ENCODE measurements at places on chromosomes 6 and 20.

DNA sequence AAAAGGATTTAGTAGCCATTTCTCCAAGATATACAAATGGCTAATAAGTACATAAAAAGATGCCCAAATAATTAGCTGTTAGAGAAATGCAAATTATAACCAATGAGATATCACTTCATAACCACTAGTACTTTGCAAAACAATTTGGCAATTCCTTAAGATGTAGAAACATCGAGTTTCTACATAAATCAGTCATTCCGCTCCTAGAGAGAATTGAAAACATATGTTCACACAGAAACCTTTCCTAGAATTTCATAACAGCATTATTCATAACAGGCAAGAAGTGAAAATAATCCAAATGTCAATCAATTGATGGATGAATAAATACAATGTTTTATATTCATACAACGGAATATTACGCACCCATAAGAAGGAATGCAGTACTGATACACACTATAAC is 20.5 kb upstream of the NT5E start:
- no peak for DNase-seq

GRCh38 chr20:51008718-51009117 is 14.2 kb downstream of the KCNG1 start:
- DNase-seq: no peak

- DNase-seq: no peak
These were observed 335.1 kb downstream of the HDGFL1 start for GRCh38 chr6:22904431-22904830.

DNA sequence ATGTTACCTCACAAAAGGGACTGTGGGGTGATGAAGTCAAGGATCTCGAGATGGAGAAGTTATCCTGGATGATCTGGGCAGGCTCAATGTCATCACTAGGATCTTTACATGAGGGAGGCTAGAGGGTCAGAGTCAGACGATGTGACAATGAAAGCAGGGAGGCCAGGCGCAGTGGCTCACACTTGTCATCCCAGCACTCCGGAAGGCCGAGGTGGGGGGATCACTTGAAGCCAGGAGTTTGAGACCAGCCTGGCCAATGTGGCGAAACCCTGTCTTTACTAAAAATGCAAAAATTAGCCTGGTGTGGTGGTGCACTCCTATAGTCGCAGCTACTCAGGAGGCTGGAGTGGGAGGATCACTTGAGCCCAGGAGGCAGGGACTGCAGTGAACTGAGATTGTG is 68.8 kb downstream of the TTLL2 start:
- no peak for DNase-seq

GRCh38 chr6:92354270-92354829 is 1065.0 kb downstream of the EPHA7 start:
- DNase-seq: no peak

GRCh38 chr6:21164768-21165326 is 428.7 kb upstream of the SOX4 start:
- no peak for DNase-seq

DNA sequence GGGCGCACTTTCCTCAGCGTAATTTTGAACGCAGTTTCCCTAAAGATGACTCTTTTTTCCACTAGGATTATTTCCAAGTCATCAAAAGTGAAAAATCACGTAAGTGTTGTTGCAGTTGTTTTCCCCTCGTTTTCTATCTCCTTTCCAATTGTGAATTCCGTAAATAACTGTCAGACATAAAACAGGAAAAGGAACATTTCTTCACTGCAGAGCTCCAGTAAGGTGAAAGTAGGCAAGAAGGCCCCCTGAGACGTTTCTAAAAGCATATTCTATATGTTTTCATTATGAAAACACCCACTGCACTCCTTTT is 17.8 kb downstream of the HIVEP2 start:
- no peak for DNase-seq

GRCh38 chr6:30029588-30029987 is 31.5 kb upstream of the POLR1H start:
- no peak for DNase-seq

- DNase-seq: no peak
These were observed 154.1 kb upstream of the RUNX2 start for GRCh38 chr6:45174045-45174444.

- DNase-seq: no peak
These were observed 26.6 kb downstream of the NSFL1C start for GRCh38 chr20:1440024-1440423.

GRCh38 chr6:122347280-122347679 is 52.2 kb upstream of the HSF2 start:
- DNase-seq: no peak

DNA sequence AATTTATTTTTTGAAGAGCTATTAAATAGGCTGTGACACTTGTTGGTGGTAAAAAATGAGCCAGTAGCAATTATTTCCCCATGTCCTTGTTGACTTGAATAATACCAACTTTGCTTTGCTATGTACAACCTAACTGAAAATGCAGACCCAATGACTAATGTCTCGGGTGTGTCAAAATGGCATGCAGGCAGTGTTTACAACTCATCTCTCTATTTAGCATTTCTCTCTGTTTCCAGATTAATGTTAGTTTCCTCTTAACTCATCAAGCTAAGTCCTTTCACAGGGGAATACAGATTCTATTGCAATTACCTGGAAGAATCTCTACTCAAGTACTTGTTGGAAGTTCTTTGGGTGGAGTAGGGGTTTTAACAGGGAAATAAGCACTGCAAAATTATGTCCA is 504.4 kb downstream of the BCKDHB start:
- DNase-seq: no peak

- DNase-seq: no peak
These were observed 41.2 kb upstream of the JAG1 start for GRCh38 chr20:10715035-10715434.

DNA sequence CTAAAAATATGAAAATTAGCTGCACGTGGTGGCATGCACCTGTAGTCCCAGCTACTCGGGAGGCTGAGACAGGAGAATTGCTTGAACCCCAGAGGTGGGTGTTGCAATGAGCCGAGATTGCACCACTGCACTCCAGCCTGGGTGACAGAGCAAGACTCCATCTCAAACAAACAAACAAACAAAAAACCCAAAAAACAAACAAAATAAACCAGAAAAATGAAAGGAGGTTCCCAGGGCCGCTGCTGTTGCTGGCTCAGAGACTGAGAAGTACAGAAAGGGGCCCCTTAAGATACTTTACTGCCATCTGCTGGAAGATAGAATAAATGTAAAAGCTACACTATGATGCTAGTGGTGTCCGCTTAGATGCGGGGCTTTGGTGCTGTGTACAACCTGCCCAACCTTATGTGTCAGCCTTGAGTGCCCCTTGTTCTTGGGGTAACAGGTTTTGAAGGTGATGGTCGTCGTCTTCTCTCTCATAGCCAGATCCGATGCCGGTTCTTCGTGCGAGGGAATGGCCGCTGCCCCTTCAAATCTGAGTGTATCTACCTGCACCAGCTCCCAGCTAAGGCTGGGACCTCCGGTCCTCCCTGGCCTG is 2.8 kb upstream of the FANCE start:
- no peak for DNase-seq

DNA sequence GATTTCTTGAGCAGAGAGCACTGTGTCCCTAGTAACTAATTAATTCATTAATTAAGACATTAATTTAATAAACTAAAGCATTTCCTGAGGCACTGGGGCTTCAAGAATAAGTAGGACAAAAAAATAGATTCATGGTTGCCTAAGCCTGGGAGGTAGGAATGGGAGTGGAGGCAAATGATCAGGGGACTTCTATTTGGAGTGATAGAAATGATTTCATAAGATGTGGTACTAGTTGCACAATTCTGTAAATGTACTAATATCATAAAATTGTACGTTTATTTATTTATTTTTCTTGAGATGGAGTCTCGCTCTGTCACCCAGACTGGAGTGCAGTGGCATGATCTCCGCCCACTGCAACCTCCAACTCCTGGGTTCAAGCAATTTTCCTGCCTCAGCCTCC is 287.2 kb downstream of the KHDC1L start:
- no peak for DNase-seq

DNA sequence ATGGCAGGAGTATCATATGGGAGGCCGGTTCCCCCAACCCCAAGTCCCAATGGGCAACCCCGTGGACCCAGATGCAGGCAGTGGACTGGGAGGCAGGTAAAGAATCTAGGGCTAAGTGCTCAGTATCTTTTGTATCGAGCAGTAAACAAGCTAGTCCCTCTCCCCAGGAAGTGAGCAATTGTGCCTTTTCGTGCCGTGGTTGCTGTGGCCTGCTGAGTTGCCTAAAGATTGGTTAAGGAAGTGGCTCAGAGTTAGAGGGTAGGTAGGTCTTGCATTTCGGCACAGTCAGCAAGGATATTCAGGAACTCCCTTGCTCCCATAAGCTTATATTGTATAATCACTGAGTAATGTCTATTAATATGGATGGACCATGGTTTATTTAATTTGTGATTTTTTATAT is 1.3 kb upstream of the DNAH8 start:
- DNase-seq: no peak

GRCh38 chr6:150072201-150072600 is 3.3 kb upstream of the ULBP3 start:
- no peak for DNase-seq

DNA sequence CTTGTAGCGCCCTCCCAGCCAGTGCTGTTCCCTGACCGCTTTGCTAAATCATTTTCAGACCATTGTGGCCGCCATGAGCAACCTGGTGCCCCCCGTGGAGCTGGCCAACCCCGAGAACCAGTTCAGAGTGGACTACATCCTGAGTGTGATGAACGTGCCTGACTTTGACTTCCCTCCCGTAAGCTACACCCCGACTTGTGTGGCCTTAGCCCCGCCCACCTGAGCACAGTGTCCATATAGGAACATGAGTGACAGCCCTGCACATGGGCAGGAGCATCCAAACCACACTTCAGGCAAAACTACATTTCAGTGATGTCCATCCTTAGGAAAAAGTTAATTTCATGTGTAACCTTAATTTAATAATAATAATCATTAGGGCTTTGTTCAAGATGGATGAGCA is 51.1 kb downstream of the GNAS start:
- no peak for DNase-seq

GRCh38 chr6:157343732-157344131 is 20.4 kb upstream of the TMEM242 start:
- DNase-seq: no peak

DNA sequence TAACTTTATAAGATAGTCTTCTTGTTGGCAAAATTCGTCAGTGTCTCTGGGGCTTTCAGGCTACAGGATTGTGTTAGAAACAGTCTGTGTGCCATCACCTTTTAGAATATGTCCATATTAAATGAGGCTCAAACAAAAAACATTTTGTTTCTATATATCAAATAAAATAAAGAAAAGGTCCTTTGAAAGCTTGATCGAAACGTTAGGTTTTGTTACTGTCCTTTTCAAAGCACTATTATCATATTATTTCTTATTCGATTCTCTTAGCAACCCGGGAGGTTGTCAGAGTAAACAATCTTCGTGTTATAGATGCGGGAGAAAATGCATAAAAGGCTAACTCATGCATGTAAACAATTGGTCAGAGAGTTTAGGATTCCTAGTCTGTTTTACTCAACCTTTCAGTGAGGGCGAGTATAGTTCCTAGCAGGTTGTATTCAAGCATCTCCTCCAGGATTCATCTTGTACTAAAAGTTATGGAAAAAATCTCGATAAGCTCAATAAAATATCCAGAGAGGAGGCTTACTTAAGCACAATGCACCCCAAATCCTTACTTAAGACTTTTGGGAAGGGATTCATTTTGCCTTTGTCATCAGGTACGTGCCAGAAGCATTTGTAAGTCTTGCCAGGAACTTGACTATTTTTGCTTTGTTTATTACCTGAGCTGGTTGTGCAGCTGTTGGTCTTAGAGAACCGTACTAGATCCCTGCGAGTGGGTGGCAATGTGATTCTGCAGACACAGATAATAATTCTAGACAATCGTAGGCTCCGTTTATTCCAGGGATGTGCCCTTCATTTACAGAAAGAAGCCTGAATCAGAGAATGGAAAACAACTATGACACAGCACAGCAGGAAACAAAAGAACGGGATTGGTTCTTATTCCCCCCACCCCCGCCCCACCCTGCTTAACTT is 159.6 kb upstream of the ZNF217 start:
- DNase-seq: no peak

- no peak for DNase-seq
These were observed 144.3 kb downstream of the ADGRB3 start for GRCh38 chr6:68779366-68779765.

DNA sequence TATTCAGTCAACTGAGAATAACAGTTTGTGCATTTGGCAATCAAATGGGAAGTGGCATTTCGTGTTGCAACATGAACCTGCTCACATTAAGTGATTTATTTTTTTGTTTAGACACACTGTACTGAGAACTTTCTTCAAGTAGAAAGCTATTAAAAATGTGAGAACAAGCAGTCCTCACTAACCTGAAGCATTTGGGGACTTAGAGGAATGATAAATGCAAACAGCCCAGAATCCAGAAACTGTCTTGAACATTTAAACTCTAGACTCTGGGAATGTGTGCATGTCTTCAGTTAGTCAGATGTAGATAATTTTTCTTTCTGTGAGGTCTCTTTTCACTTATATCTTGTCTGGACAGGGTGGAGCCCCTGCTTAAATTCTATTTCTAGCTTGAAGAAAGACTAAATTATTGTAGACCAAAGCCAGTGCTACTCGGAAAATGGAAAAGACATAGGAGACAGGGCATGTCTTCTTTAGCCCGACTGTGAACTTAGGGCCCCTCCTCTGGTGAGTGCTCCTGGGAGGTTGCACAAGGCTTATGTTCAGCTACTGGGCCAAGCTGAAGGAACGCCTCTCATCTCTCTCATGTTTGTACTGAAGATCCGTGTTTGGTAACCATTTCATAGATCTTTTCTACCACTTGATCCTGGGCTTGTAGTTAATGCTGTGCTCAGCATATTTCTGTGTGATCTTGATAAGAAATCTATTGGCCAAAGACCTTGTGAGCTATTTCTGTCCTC is 70.1 kb downstream of the SLX4IP start:
- no peak for DNase-seq

GRCh38 chr6:127464881-127465459 is 5.8 kb upstream of the KIAA0408 start:
- DNase-seq: peak; percentile 3

GRCh38 chr6:41798901-41799558 is 11.5 kb downstream of the TOMM6 start:
- DNase-seq: no peak

- no peak for DNase-seq
These were observed 63.0 kb downstream of the EZR start for GRCh38 chr6:158756126-158756525.

GRCh38 chr6:139587469-139587868 is 213.0 kb upstream of the CITED2 start:
- no peak for DNase-seq

GRCh38 chr20:34311118-34312023 is 8.2 kb upstream of the AHCY start:
- no peak for DNase-seq

GRCh38 chr20:58106143-58106750 is 122.2 kb downstream of the ANKRD60 start:
- DNase-seq: no peak

- DNase-seq: peak; percentile 27
These were observed 290.6 kb upstream of the ZNF337 start for GRCh38 chr20:25987073-25987927.

- no peak for DNase-seq
These were observed 3.8 kb downstream of the SMIM13 start for GRCh38 chr6:11097476-11097875.

- DNase-seq: no peak
These were observed 17.5 kb downstream of the STXBP5 start for GRCh38 chr6:147221739-147222138.

GRCh38 chr20:37396416-37397075 is 50.6 kb downstream of the SRC start:
- DNase-seq: no peak
